ENCODE measurements at places on chromosomes 11 and 22. TPM values are rescaled to one million over a fixed set of nuclear protein-coding genes. Genes with fewer than 3 reads are reported as not detected.

The FOLH1 gene
- total RNA-seq: not detected

The OR8G5 gene
- not detected for total RNA-seq

The OR51G1 gene
- not detected for total RNA-seq

The TEX12 gene
- not detected for total RNA-seq

The RTN4RL2 gene
- total RNA-seq: 24.0 TPM

The TMEM191B gene
- total RNA-seq: 2.1 TPM

The TRIM48 gene
- not detected for total RNA-seq

The MS4A2 gene
- not detected for total RNA-seq

The AGBL2 gene
- total RNA-seq: not detected

The SLC6A5 gene
- total RNA-seq: not detected

The VPREB1 gene
- total RNA-seq: not detected

The ZP1 gene
- not detected for total RNA-seq

The NECTIN1 gene
- 23.8 TPM for total RNA-seq

DNA sequence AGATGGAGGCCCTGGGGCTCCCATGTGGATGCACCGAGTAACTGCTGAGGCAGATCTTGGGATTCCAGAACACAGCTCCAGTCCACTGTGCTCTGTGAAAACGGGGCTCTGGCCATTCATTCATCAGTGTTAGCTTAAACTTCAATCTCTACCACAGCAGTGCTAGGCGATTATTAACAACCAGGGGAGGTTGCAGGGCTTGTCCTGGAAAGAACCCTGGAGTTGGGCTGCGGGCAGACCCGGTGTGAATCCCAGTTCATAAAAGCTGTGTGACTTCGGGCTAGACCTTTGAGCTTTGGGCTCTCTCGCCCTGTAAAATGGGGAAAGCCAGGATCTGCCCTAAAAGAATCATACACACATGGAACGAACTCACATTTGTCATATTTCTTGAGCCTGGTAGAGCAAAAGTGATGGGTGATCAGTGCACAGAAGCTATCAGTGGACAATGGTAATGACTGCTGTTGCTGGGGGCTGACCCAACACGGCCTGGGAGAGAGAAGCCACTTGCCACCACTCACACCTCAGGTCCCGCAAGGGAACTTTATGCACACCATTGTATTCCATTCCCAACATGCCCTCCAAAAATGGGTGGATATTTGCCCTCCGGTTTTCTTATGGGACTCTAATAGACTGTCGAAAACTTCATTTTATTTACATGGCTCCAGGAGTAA is 15.6 kb upstream of the CRYBB3 start:
- H3K27ac ChIP-seq: no peak overlapping the region
- no peak for DNase-seq
- peaks cover 7% of the 10 kb centered on the region for H3K36me3 ChIP-seq

GRCh38 chr11:57778318-57779037 is 16.9 kb downstream of the CTNND1 start:
- peak overlapping the region; percentile 89 for H3K27ac ChIP-seq
- peak overlapping the region; percentile 28 for H3K4me3 ChIP-seq

GRCh38 chr11:110782616-110783015 is 70.4 kb upstream of the ARHGAP20 start:
- H3K27ac ChIP-seq: no peak overlapping the region
- no peak overlapping the region for H3K4me3 ChIP-seq
- no peaks in the 10 kb centered on the region for H3K4me1 ChIP-seq
- no peaks in the 10 kb centered on the region for H3K36me3 ChIP-seq

- no peaks in the 10 kb centered on the region for H3K4me1 ChIP-seq
- no peaks in the 10 kb centered on the region for H3K27me3 ChIP-seq
- no peaks in the 10 kb centered on the region for H3K36me3 ChIP-seq
- H3K27ac ChIP-seq: no peak overlapping the region
- no peak for DNase-seq
Measured at GRCh38 chr22:33569018-33569417, 351.3 kb downstream of the LARGE1 start.

GRCh38 chr11:35138606-35138942 is 397 bp upstream of the CD44 start:
- H3K4me3 ChIP-seq: peak overlapping the region; percentile 87
- no peaks in the 10 kb centered on the region for H3K36me3 ChIP-seq
- H3K27me3 ChIP-seq: no peaks in the 10 kb centered on the region
- no peak for DNase-seq
- peaks cover 65% of the 10 kb centered on the region for H3K4me1 ChIP-seq

DNA sequence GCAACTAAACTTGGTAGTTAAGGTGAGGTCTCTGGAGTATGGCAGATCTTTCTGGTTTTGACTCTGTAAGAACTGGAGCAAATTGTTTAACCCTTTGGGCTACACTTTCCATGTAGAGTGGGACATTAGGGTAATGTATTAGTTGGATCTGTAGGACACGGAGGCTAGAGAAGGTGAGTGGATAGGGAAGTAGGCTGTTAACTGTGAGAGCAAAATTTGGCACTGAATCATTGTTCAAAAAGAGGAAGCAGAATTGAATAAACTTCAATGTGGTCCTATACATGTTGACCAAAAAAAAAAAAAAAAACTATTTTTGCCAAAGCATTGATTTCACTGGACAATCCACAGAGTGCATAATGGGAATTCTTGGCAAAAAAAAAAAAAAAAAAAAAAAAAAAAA is 370.2 kb upstream of the CHORDC1 start:
- no peaks in the 10 kb centered on the region for H3K4me1 ChIP-seq
- no peak overlapping the region for H3K27ac ChIP-seq
- no peaks in the 10 kb centered on the region for H3K36me3 ChIP-seq
- H3K4me3 ChIP-seq: no peak overlapping the region

- no peak for DNase-seq
- H3K27me3 ChIP-seq: no peaks in the 10 kb centered on the region
- no peaks in the 10 kb centered on the region for H3K4me1 ChIP-seq
- H3K4me3 ChIP-seq: no peak overlapping the region
- no peak overlapping the region for H3K27ac ChIP-seq
Measured at GRCh38 chr11:11363674-11364073, 10.6 kb upstream of the CSNK2A3 start.

DNA sequence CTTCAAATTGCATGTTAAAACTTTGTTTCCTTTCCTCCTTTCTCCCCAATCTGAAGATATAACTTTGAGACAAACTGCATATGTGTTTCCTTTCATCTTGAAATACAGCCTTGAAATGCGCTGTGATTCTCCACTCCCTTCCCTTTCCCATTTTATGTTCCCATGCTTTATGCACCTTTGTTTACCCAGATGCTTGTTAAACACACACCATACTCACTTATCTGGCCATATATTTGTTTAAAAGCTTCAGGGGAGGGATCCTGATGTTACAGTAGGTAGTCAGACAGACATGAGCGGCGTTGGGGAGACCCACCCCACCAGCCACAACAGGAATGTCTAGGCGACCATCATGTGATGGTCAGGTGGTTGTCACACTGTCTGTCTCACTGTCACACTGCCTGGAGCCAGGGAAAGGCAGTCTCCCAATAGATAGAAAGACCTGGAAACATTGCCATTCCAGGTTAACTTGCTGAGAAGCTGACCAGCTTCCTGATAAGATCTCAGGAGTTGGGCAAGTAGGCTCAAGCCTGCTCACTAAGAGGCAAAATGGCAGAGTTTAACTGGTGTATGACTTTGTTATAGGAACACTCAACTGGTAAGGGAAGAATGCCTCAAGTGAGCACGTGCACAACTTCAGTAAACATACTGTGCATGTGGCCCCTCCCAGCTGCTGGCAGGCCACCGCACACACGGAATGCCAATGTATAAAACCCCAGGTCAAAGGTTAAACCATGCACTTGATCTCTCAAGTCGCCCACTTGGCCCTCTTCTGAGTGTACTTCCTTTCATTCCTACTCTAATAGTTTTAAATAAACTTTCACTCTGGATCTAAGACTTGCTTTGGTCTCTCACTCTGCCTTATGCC is 23.5 kb upstream of the MSANTD2 start:
- H3K36me3 ChIP-seq: no peaks in the 10 kb centered on the region
- DNase-seq: no peak
- H3K4me1 ChIP-seq: no peaks in the 10 kb centered on the region
- no peak overlapping the region for H3K4me3 ChIP-seq
- H3K27ac ChIP-seq: no peak overlapping the region
- no peaks in the 10 kb centered on the region for H3K27me3 ChIP-seq

GRCh38 chr11:45537614-45538013 is 127.8 kb downstream of the CHST1 start:
- H3K4me3 ChIP-seq: no peak overlapping the region
- H3K36me3 ChIP-seq: no peaks in the 10 kb centered on the region
- peaks cover 78% of the 10 kb centered on the region for H3K27me3 ChIP-seq
- no peaks in the 10 kb centered on the region for H3K4me1 ChIP-seq

DNA sequence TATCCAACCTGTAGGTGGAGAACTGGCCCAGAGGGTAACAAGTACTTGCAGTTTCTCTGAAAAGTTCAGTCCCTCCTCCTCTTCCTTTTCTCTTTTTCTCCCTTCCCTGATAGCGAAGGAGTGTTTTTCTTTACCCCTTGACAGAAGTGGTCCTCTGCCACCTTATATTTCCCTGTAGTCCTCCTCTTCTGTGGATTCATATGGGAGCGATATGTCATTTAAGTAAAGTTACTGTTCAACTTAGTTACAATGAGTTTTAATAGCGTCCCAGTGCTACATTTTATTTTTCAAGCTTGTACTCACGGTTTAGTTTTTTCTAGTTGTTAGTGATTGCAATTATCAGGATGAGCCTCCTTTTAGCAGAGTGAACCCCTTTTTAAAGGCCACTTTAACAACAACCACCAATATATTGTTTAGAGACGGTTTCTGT is 1.4 kb downstream of the PCF11 start:
- H3K4me1 ChIP-seq: peaks cover 28% of the 10 kb centered on the region
- H3K4me3 ChIP-seq: peak overlapping the region; percentile 96
- peak overlapping the region; percentile 88 for H3K27ac ChIP-seq
- DNase-seq: no peak
- H3K36me3 ChIP-seq: peaks cover 19% of the 10 kb centered on the region

DNA sequence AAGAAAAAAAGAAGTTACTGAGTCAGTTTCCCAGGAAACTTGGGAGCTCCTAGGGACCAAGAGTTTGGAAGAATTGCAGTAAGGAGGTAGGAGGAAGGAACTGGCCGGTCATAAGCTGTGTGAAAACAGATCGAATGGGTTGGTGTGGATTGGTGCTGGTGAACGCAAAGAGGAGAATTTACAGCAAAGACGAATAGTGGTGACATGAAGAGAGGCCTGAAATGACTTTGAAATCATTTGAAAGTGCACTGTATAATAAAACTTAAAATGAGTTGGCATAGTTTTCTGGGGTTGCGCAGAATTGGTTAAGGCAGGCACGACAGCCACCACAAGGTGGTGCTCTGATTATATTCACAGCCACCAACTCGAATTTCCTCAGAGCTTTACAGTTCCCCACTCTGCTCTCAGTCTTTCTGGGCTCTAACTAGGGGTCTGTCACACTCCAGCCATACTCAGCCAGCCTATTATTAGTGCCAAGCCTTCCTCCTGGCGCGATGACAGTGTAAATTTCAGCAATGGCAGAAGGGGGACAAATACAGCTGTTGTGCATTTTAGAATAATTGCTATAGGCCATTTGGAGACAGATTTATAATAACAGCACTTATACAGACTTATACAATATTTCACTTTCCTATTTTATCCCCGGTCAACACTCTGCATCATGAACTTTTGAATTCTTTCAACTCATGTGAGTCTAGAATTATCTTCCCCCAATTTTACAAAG is 8.3 kb upstream of the HTR3B start:
- no peaks in the 10 kb centered on the region for H3K36me3 ChIP-seq
- H3K4me1 ChIP-seq: no peaks in the 10 kb centered on the region
- peak; percentile 10 for DNase-seq
- H3K27me3 ChIP-seq: 0 out of 2 replicates have a peak, but pooled peaks cover 5% of the 10 kb centered on the region
- H3K4me3 ChIP-seq: no peak overlapping the region

GRCh38 chr11:3220521-3221407 is 2.2 kb upstream of the MRGPRG start:
- no peak overlapping the region for H3K4me3 ChIP-seq
- H3K27ac ChIP-seq: no peak overlapping the region
- no peaks in the 10 kb centered on the region for H3K27me3 ChIP-seq
- peaks cover 12% of the 10 kb centered on the region for H3K4me1 ChIP-seq

DNA sequence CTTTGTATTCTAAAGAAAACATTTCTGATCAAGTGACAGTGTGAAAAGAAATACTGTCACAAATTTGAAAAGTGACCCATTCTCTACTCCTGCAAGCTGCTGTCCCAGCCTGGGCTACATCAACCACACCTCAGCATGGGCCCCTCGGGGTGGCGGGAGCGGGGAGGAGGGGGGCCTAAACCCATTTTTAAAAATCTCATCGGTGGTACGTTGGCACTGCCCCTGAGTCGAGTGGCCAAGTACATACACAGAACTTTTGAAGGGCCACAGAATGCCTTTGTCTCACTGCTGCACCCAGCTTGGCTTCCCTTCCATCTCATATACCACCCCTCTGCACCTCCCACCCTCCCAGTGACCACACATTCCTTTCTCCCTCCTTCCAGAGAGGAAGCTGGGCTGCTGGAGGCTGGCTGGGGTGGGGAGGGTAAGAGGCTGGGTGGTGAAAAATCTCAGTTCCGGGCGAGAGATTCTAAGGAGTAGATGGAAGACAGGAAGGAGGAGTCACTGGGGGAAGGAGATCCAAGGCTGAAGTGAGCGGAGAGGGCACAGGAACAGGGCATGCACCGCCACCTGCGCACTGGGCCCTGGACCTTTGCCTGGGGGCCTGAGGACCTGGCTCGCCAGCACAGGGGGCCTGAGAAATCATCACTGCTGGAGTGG is 21.1 kb downstream of the FXYD6 start:
- no peaks in the 10 kb centered on the region for H3K27me3 ChIP-seq
- no peak overlapping the region for H3K4me3 ChIP-seq
- no peak for DNase-seq
- H3K36me3 ChIP-seq: no peaks in the 10 kb centered on the region
- no peaks in the 10 kb centered on the region for H3K4me1 ChIP-seq

- H3K27ac ChIP-seq: no peak overlapping the region
- no peak for DNase-seq
- H3K4me1 ChIP-seq: no peaks in the 10 kb centered on the region
- no peak overlapping the region for H3K4me3 ChIP-seq
Measured at GRCh38 chr11:93756748-93757147, 15.3 kb downstream of the C11orf54 start.

GRCh38 chr22:43789452-43789851 is 22.7 kb downstream of the EFCAB6 start:
- H3K27me3 ChIP-seq: peaks cover 51% of the 10 kb centered on the region
- no peaks in the 10 kb centered on the region for H3K4me1 ChIP-seq
- no peak overlapping the region for H3K27ac ChIP-seq
- no peaks in the 10 kb centered on the region for H3K36me3 ChIP-seq
- no peak for DNase-seq

DNA sequence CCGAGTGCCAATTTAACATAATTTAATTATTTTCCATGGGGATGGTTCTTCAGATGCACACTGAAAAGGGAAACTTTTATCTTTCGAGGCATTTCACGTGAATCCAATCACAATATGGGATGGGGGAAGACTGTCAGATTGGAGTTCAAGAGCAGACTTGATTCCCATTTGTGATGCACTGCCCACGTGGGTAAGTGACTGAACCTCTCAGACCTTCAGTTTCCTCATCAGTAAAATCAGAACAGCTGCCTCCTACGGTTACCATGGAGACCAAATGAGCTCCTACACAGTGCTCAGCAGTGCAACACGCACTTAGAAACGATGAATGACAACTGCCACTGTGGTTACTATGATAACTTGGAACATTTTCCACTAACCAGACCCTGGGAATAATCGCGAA is 21.7 kb downstream of the KIAA0930 start:
- H3K36me3 ChIP-seq: no peaks in the 10 kb centered on the region
- DNase-seq: no peak
- H3K4me1 ChIP-seq: no peaks in the 10 kb centered on the region
- no peak overlapping the region for H3K4me3 ChIP-seq
- no peak overlapping the region for H3K27ac ChIP-seq
- no peaks in the 10 kb centered on the region for H3K27me3 ChIP-seq

GRCh38 chr22:32644252-32645100 is 157.0 kb upstream of the TIMP3 start:
- no peaks in the 10 kb centered on the region for H3K36me3 ChIP-seq
- H3K27ac ChIP-seq: no peak overlapping the region
- H3K4me3 ChIP-seq: no peak overlapping the region
- H3K4me1 ChIP-seq: no peaks in the 10 kb centered on the region
- H3K27me3 ChIP-seq: no peaks in the 10 kb centered on the region
- DNase-seq: no peak
